SK-N-DZ (cell line): ENCODE measurements at places on chromosomes 2 and 18.

GRCh38 chr18:6315517-6316331 is 99.0 kb downstream of the L3MBTL4 start:
- DNase-seq: no peak

DNA sequence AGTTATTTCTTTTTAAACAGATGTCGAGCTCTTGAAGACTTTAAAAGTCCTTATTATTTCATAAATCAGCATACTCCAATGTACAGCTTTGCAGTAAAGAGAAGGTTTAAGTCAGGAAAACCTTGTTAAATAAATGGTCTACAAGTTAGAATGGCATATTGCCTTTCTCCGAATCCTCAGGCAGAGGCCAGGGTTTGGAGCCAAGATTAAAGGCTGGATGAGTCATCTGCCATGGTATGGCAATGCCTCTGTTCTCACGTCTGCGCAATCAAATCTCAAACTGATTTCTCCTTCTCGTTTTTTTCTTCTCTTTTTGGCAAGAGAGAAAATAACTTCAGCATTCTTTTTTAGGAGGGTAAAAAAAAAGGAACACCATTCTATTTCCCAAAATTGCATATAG is 5.6 kb upstream of the KCNJ3 start:
- no peak for DNase-seq

- no peak for DNase-seq
Observed at GRCh38 chr2:238259061-238260020, 19.5 kb upstream of the HES6 start.

GRCh38 chr2:167988296-167988695 is 259.1 kb downstream of the STK39 start:
- DNase-seq: no peak

DNA sequence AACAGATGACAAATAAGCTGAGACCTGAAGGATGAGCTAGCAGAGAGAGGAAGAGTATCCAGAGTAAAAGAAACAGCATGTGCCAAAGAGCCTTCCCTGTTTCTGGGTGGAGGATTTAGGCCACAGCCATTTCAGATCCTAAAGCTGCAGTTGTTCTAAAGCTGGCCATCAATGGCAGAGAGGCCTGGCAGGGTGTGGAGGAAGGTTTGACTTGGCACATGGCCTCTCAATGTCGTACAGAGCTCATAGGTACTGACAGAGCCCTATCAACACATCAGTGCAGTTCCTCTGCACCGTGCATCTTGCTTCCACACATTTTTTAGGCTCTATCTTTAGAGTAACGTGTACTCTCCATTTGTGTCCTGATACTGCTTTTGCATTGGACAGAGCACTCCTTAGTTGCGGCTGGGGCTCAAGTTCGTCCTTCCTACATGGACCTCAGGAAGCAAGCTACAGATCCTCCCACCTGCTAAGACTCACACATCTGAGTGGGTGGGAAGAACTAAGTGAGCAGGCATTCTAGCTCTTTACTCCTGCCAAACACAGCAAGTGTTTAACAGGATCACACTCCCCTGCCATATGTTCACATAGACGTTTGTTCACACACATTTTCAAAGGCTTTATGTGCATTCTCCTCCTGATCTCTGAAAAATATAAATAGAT is 3.0 kb upstream of the CHMP3 start:
- no peak for DNase-seq

DNA sequence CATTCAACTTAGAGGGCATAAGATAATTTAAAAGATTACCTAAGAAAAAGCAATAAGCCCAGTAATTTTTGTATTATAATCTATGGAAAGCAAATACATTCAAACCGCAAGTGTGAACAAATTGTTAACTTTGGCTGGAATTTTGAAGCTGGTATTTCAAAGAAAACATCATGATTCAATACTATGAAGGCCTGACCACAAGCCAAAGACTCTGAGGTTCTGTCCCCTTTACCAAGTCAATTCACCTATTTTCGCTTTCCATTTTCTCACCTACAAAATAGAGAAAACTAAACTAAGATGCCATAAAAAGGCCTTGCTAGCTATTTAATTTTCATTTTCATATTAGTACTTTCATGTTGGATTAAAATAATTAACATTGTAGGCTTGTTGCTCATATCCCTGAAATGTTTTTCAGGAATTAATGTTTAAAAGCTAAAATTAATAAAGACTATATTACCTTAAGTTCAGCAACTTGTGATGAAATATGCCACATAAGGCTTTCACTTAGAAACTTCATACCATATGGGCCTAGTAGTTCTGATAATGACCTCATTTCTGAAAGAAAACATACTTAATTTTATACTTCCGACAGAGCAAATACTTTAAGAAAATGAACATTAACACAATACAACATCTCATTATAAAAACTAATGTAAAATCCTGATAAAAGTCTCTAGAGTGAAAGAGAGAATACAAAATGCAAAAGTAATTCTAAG is 85.7 kb upstream of the FRZB start:
- DNase-seq: no peak

DNA sequence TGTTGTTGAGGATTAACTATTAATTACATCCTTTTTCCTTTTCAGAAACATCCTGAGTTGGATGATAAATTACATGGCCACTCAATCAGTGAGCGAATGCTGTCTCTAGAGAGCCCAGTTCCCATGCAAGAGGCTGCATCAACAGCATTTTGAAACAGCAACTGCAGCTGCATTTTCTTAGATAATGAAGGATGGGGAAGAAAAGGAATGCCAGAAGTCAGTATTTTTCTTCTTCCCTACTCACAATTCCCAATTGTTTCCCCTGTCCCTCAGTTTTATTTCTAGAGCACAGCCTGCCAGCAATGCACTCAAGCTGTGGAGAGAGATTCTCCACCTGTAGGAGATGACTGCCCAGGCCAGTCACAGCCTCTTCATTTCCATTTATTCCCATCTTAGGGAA is 6.9 kb downstream of the SCN7A start:
- DNase-seq: no peak

DNA sequence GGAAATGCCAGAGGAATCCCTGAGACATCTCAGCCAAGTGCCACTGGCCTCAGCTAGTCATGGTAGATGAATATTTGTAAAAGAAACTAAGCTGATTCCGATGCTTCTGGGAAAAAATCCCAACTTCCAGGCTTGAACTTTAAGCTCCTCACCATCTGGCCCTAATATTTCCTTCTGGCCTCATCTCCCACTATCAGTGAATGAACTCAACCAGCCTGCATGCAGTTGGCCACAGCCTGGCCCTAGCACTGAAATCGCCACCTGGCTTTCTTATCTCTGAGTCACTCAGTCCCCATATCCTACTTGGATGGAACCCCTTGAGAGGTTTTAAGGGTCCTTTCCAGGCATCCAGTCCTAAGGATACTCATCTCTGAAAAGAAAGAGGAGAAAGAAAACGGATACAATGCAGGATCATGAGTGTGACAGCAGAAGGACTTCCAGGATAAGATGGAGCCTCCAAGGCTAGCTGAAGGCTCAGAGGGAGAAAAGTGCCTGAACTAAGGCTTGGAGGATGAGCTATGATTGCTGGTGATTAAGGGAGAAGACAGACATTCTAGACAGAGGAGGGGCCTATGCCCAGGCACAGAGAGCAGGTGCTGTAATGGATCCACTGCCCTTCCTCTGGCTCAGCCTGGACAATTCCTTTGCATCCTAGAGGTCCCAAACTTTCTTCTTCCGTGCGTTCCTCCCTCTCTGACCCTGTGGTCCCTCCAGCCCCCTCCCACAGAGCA is 141.5 kb upstream of the MYCN start:
- DNase-seq: no peak
